ENCODE measurements at places on chromosomes 1 and 21.

GRCh38 chr1:75582725-75583261, 28.1 kb downstream of the SLC44A5 start:
- no peak for DNase-seq

GRCh38 chr1:18373882-18374493, 106.7 kb upstream of the KLHDC7A start:
- no peak for DNase-seq

DNA sequence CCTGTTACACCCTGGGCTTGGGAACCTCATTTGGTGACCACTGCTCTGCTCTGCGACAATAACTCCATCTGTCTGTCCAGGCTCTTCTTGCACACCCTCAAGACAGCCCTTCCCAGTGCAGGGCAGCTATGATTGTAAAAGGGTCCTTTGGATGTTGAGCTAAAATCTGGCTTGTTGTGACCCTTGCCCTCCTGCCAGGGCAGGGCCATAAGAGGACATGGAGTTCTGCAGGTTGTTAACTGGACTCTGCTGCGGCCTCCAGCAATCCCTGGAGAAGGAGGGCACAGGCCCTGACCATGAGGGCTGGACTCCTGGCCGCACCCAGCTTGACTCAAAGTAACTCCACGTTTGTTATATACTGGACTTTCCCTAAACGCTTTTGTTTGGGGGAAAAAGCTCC, 41.2 kb downstream of the DHCR24 start:
- no peak for DNase-seq

GRCh38 chr21:41731081-41731480, 35.8 kb downstream of the RIPK4 start:
- DNase-seq, result no peak

All from right renal pelvis (tissue), 4 donors.